CD4-positive, alpha-beta T cell (primary cell): ENCODE measurements at places on chromosomes 7 and 10. TPM values are rescaled to one million over a fixed set of nuclear protein-coding genes. Genes with fewer than 3 reads are reported as not detected.

GPR15LG gene
- not detected for total RNA-seq

CLRN3 gene
- total RNA-seq: not detected

TMEM184A gene
- 0.06 TPM for total RNA-seq

TM9SF3 gene
- 92.4 TPM for total RNA-seq

INSIG1 gene
- 58.1 TPM for total RNA-seq

ABCB4 gene
- not detected for total RNA-seq

ERVW-1 gene
- total RNA-seq: not detected

REEP3 gene
- total RNA-seq: 3.2 TPM

MIOS gene
- total RNA-seq: 30.8 TPM

NPVF gene
- not detected for total RNA-seq

NKX1-2 gene
- not detected for total RNA-seq

PTEN gene
- total RNA-seq: 86.0 TPM

PCDH15 gene
- not detected for total RNA-seq

STEAP2 gene
- total RNA-seq: not detected

CNNM1 gene
- total RNA-seq: 0.17 TPM

DYDC2 gene
- total RNA-seq: not detected

AS3MT gene
- total RNA-seq: 0.77 TPM

EMX2 gene
- total RNA-seq: not detected
